ENCODE measurements at places on chromosomes 3 and 15. TPM values are rescaled to one million over a fixed set of nuclear protein-coding genes. Genes with fewer than 3 reads are reported as not detected.

GRCh38 chr3:163561151-163561550, 1517.1 kb downstream of the SI start:
- H3K27me3 ChIP-seq, result no peaks in the 10 kb centered on the region
- no peak overlapping the region for H3K27ac ChIP-seq
- no peak for DNase-seq
- no peaks in the 10 kb centered on the region for H3K4me1 ChIP-seq

- H3K4me3 ChIP-seq, result no peak overlapping the region
- no peaks in the 10 kb centered on the region for H3K27me3 ChIP-seq
- peak; percentile 72 for DNase-seq
- H3K4me1 ChIP-seq, result peaks cover 17% of the 10 kb centered on the region
These were observed 51.5 kb downstream of the PLCL2 start for GRCh38 chr3:16936233-16936632.

GRCh38 chr15:85750319-85751290, 44.1 kb downstream of the KLHL25 start:
- H3K36me3 ChIP-seq, result peaks cover 26% of the 10 kb centered on the region
- DNase-seq, result no peak
- no peak overlapping the region for H3K4me3 ChIP-seq
- H3K4me1 ChIP-seq, result no peaks in the 10 kb centered on the region

- 0 out of 2 replicates have a peak, but pooled peaks cover 3% of the 10 kb centered on the region for H3K27me3 ChIP-seq
- no peaks in the 10 kb centered on the region for H3K4me1 ChIP-seq
- DNase-seq, result peak; percentile 16
- H3K4me3 ChIP-seq, result no peak overlapping the region
- no peak overlapping the region for H3K27ac ChIP-seq
- no peaks in the 10 kb centered on the region for H3K36me3 ChIP-seq
These were observed 90.7 kb downstream of the SCN11A start for GRCh38 chr3:38960953-38961622.

DNA sequence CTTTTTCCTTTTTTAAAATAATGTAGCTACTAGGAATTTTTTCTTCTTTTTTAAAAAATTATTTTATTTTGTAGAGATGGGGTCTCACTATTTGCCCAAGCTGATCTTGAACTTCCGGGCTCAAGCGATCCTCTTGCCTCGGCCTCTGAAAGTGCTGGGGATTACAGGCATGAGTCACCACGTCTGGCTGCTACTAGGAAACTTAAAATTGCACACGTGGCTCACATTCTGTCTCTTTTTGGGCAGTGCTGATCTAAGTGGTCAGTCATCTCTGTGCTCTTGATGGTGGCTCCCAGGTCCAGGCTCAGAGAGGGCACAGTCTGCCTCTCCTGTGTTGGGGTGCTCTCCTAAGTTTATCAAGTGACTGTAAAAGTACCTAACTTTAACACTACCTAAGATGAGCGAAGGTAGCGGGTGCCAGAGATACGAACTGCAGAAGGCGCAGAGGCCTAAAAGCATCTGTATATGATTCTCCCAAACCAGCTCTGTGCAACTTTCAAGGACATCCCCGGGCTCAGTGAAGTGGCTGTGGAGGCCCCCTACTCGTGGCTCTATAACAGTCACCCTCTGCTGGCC, 52.9 kb upstream of the SEC13 start:
- peak; percentile 49 for DNase-seq
- H3K27me3 ChIP-seq, result no peaks in the 10 kb centered on the region
- H3K27ac ChIP-seq, result peak overlapping the region; percentile 24
- peaks cover 22% of the 10 kb centered on the region for H3K4me1 ChIP-seq
- H3K4me3 ChIP-seq, result no peak overlapping the region

Gene CALML4
- total RNA-seq, result 1.1 TPM

- H3K27ac ChIP-seq, result no peak overlapping the region
- H3K36me3 ChIP-seq, result peaks cover 7% of the 10 kb centered on the region
- no peaks in the 10 kb centered on the region for H3K27me3 ChIP-seq
- DNase-seq, result peak; percentile 12
- H3K4me1 ChIP-seq, result peaks cover 10% of the 10 kb centered on the region
These were observed 39.1 kb downstream of the PAK2 start for GRCh38 chr3:196778755-196779154.

Gene CCR4
- total RNA-seq, result not detected

- peaks cover 6% of the 10 kb centered on the region for H3K4me1 ChIP-seq
- H3K27me3 ChIP-seq, result no peaks in the 10 kb centered on the region
- H3K27ac ChIP-seq, result no peak overlapping the region
- no peak overlapping the region for H3K4me3 ChIP-seq
These were observed 10.3 kb downstream of the SKIL start for GRCh38 chr3:170367797-170368196.

Gene COL6A5
- total RNA-seq, result not detected

DNA sequence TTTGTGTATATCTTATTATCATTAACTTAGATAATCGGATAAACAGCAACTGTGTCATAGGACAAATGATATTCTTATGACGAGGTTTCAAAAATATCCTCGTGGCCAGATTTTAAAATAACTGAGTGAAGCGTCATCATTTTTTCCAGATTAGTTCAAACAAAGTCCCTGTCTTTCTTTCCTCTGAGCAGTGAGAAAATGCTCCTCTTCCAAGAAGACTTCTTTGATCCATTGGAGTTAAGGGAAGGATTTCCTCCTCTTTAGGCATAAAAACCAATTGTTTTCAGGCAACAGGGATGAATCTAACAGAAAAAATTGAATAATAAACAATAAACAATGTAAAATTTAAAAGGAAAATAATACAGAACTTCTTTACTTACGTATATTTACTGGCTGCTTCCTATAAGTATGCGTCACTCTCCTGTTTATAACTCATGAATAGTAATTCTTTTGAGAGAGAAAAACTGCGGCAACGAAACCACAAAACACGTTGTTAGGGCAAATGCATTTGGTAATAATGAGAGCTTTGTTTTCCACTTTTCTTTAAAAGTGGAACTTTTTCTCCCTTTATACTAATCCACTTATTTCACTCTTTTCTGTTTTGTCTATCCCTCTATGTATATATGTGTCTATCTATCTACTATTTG, 419.4 kb upstream of the ONECUT1 start:
- H3K4me1 ChIP-seq, result 0 out of 2 replicates have a peak, but pooled peaks cover 3% of the 10 kb centered on the region
- H3K36me3 ChIP-seq, result no peaks in the 10 kb centered on the region
- DNase-seq, result no peak
- no peaks in the 10 kb centered on the region for H3K27me3 ChIP-seq

DNA sequence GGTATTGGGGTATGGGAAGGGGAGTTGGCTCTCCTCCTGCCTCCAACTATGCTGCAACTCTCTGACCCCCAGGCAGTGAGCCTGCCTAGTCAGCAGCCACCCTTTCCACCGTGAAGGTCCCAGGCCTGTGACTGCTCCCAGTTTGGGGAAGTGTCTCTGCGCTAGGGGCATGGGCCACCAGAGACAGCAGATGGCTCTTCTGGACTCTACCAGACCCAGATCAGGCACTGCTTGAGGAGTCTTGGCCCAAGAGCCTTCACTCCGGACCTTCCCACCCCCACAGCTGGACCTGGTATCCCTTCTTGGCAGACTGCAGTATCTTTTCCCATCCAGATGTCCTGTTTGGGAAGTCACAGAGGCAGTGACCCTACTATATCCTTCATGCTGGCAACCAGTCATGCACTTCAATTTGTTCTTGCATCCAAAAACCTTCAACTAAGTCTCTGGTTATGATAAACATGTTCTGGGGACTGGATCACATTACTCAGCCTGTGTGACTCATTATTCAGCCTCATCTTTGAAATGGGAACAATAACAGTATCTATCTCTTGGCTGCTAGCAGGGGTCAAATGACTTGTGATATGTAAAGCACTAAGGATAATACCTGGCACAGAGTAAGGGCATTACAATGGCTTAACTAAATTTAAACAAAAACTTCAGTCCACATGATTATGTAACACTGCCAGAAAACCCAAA, 62.7 kb downstream of the POMGNT2 start:
- no peaks in the 10 kb centered on the region for H3K36me3 ChIP-seq
- H3K4me1 ChIP-seq, result no peaks in the 10 kb centered on the region
- no peaks in the 10 kb centered on the region for H3K27me3 ChIP-seq
- DNase-seq, result no peak
- no peak overlapping the region for H3K27ac ChIP-seq

Gene CCDC9B
- total RNA-seq, result 29.5 TPM

- H3K27me3 ChIP-seq, result no peaks in the 10 kb centered on the region
- DNase-seq, result peak; percentile 54
- H3K4me1 ChIP-seq, result peaks cover 36% of the 10 kb centered on the region
- H3K27ac ChIP-seq, result peak overlapping the region; percentile 55
These were observed 144.3 kb upstream of the PFN2 start for GRCh38 chr3:150114873-150115540.

GRCh38 chr3:13323822-13324221, 96.3 kb downstream of the NUP210 start:
- H3K27me3 ChIP-seq, result 0 out of 2 replicates have a peak, but pooled peaks cover 2% of the 10 kb centered on the region
- no peaks in the 10 kb centered on the region for H3K36me3 ChIP-seq
- no peaks in the 10 kb centered on the region for H3K4me1 ChIP-seq
- H3K27ac ChIP-seq, result no peak overlapping the region
- no peak for DNase-seq

DNA sequence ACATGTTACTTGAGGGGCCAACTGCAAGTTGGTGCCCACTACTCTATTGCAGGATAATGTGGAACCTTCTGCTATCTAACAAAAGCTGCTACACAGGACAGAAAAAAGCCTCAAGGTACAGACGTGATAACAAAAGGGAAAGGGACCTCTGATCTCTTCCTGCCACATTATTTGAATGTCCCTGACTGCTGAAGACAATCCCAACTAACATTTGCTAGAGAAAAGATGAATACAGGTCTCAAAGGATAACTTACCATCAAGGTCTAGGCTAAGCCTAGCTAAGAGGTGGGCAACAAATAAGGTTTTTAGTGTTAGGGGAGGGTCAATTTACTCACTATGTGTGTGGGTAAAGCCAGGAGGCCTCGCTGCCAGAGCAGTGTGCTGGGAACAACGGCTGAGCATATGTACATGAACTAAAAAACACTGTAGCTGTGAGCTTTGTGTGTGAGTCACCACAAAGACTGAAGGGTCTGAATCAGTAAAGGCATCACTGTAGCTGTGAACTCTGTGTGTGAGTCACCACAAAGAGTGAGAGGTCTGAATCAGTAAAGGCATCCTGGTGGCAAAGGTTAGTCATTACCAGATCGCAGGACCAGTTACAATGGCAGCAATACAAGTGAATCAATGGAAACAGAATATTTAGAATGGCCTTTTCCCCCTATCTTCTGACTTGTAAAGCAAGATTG, 111.7 kb downstream of the LMLN start:
- H3K27ac ChIP-seq, result no peak overlapping the region
- DNase-seq, result peak; percentile 50
- H3K4me3 ChIP-seq, result no peak overlapping the region
- no peaks in the 10 kb centered on the region for H3K36me3 ChIP-seq
- H3K27me3 ChIP-seq, result peaks cover 12% of the 10 kb centered on the region

Gene KIF9
- 2.9 TPM for total RNA-seq

DNA sequence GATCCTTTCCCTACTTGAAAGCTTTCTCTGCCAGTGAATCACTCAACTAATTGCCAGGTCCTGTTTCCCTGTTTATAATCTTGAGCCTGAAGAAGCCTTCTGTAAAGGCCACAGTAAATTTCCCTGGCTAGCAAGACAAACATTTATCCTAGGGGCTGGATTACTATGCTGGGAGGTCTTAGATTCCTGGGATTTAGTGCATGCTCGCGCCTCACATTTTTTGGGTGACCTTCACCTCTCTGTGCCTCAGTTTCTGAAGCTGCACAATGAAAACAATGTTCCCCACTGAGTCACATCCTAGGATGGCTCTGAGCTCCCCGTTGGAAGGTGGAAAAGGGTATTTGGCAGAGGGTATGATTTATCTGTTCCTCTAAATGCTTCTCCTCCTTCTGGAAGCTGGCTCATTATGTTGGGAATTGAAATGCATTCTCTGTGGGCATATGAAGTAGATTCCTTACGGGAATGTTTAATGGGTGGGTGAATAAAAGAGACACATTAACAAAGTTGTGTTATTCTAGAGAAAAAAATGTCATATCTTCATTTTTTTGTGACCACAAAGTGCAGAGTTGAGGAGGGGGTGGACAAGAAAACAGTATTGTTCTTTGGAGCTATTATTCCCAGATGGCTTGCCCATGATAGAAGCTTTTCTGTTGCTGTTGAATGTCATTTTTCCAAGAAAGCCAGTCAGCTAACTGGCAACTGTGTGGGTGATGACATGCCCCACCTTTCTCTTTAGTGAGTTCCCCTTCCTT, 32.4 kb downstream of the LSM3 start:
- peaks cover 55% of the 10 kb centered on the region for H3K4me1 ChIP-seq
- DNase-seq, result peak; percentile 97
- H3K36me3 ChIP-seq, result no peaks in the 10 kb centered on the region
- no peaks in the 10 kb centered on the region for H3K27me3 ChIP-seq
- peak overlapping the region; percentile 88 for H3K27ac ChIP-seq
- H3K4me3 ChIP-seq, result no peak overlapping the region

GRCh38 chr3:123361071-123361470, 87.8 kb downstream of the ADCY5 start:
- H3K36me3 ChIP-seq, result no peaks in the 10 kb centered on the region
- no peak overlapping the region for H3K27ac ChIP-seq
- no peak for DNase-seq
- no peak overlapping the region for H3K4me3 ChIP-seq

Gene TMIE
- total RNA-seq, result not detected

GRCh38 chr3:8556473-8556869, 54.8 kb downstream of the LMCD1 start:
- peaks cover 22% of the 10 kb centered on the region for H3K4me1 ChIP-seq
- H3K27ac ChIP-seq, result no peak overlapping the region
- no peak for DNase-seq
- no peaks in the 10 kb centered on the region for H3K36me3 ChIP-seq

- H3K36me3 ChIP-seq, result no peaks in the 10 kb centered on the region
- H3K4me1 ChIP-seq, result no peaks in the 10 kb centered on the region
- H3K4me3 ChIP-seq, result no peak overlapping the region
- no peak overlapping the region for H3K27ac ChIP-seq
- no peaks in the 10 kb centered on the region for H3K27me3 ChIP-seq
These were observed 177.3 kb upstream of the ARRDC4 start for GRCh38 chr15:97783240-97783639.

- no peak overlapping the region for H3K4me3 ChIP-seq
- H3K27me3 ChIP-seq, result no peaks in the 10 kb centered on the region
- H3K4me1 ChIP-seq, result no peaks in the 10 kb centered on the region
- H3K27ac ChIP-seq, result no peak overlapping the region
- DNase-seq, result peak; percentile 1
These were observed 199.8 kb upstream of the ALCAM start for GRCh38 chr3:105166893-105167292.

Gene SH2D7
- not detected for total RNA-seq

- H3K27ac ChIP-seq, result no peak overlapping the region
- DNase-seq, result no peak
- H3K4me1 ChIP-seq, result peaks cover 21% of the 10 kb centered on the region
- H3K27me3 ChIP-seq, result no peaks in the 10 kb centered on the region
These were observed 21.0 kb downstream of the ACSBG1 start for GRCh38 chr15:78213425-78213750.

- H3K27ac ChIP-seq, result no peak overlapping the region
- H3K4me1 ChIP-seq, result peaks cover 30% of the 10 kb centered on the region
- peak; percentile 12 for DNase-seq
- no peak overlapping the region for H3K4me3 ChIP-seq
These were observed 50.6 kb downstream of the KY start for GRCh38 chr3:134600206-134600605.

Gene CPLX3
- not detected for total RNA-seq

- DNase-seq, result no peak
- H3K4me3 ChIP-seq, result no peak overlapping the region
- no peaks in the 10 kb centered on the region for H3K27me3 ChIP-seq
- H3K4me1 ChIP-seq, result peaks cover 54% of the 10 kb centered on the region
- peak overlapping the region; percentile 87 for H3K27ac ChIP-seq
These were observed 18.0 kb upstream of the RAP2B start for GRCh38 chr3:153144071-153144470.

Measured in SJSA1 (cell line).